Glutamatergic neuron (in vitro differentiated cells): ENCODE measurements at places on chromosomes 1 and 21. TPM values are rescaled to one million over a fixed set of nuclear protein-coding genes. Genes with fewer than 3 reads are reported as not detected.
A peak's percentile ranks its signal among the peaks of the same experiment; 100 is the strongest.

DNA sequence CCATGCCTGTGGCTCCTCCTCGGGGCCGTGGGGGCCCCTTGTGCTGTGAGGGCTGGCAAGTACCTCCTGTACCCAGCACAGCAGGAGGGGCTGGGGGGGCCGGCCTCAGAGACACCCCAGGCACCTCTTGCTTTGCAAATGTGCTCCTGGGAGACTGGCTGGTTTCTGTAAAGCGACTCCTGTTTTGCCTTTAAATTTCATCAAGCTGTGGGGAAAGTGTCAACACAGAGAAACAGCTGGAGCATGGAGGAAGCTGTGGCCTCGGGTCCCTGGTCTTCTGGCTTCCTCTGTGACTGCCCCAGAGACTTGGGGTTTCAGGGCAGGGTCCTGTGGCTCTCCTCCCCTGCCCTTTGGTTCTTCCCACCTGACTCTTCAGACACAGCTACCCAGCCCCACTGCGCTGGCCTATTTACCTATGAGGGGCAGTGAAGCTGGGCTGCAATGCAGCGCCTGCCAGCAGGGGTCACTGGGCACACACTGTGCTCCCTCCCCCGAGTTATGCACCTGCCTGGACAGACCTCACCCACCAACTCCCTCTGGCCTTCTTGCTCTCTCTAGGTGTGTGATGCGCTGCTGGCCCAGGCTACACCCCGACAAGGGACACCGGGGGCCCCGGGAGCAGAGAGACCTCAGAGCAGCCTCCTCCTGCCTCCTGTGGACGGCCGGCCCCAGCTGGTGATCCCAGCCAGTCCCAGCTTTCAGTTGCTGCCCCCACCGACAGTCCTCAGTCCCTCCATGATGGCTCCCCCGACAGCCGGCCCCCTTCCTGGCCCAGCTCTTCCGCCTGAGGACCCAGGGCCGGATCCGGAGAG, 17.6 kb upstream of the PEX10 start:
- DNase-seq, result no peak

GRCh38 chr1:38327559-38327973, 281.0 kb upstream of the POU3F1 start:
- DNase-seq, result no peak

DNA sequence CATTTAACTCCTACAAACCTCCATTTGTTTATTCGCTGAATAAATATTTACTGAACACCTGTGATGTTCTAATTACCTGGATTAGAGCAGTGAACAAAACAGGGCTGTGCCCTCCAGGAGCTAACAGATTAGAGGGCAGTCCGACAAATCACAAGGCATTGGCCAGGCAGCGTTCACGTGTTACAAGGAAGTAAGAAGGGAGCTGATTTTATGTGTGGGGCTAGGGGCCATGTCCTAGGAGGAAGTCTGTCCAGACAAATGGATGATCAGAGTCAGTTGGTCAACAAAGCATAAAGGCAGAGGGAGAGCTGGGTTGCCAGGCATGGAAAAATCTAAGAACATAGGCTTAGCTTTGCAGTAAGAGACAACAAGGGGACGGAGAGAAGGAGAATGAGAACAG, 57.3 kb upstream of the BACE2 start:
- DNase-seq, result no peak

DNA sequence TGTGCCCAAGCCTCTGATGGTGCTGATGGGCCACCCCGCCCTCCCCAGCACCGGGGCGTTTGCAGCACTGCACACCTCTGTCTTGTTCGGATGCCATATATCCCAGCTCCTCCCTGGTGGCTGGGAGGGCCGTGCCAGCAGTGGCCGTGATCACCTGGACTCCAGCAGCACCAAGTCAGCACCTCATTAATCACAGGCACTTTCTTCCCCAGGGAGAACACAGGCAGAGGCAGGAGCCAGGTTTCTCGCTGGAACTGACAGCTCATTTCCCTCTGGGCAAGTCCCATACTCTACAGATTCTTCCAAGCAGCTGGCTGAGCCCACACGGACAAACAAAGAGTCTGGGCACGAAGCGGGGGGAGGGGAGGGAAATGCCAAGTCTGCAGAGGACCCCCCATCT, 141.7 kb upstream of the EDN2 start:
- no peak for DNase-seq

DNA sequence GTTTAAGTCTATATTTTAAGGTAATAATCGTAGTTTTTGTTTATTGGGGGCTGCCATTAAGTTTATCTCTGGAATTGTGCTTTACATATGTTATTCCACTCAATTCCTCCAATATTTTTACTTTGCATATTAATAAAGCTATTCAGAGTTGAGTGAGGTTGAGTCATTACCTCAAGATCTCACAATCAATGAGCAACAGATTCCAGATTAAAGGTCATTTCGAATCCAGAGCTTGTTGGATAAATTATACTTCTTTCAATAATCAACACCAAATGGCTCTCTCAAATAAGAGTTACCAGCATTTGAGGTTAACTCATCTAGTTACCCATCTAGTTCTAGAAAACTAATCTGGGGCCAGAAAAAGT, 16.7 kb downstream of the RGS4 start:
- no peak for DNase-seq

- DNase-seq, result no peak
Measured at GRCh38 chr1:176938375-176938774, 226.1 kb downstream of the ASTN1 start.

- no peak for DNase-seq
Measured at GRCh38 chr1:199573047-199573446, 454.5 kb upstream of the NR5A2 start.

DNA sequence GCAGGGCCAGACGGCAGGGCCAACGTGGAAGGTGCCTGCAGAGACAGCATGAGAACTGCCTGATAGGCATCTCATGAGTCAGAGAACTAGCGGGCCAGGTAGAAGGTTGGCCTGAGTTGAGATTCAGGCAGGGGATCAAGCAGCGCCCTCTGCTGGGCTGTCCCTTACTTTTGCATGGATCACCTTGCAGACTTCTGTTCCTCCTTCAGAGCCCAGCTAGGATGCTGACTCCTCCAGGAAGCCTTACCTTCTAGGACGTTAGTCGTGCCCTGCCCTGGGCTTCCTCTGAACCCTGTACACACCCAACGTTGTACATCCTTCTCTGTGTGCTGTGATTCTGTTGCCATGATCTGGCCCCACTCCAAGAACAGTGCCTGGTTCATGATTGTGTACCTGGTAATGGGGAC, 231.3 kb upstream of the VAMP3 start:
- DNase-seq, result peak; percentile 63

DNA sequence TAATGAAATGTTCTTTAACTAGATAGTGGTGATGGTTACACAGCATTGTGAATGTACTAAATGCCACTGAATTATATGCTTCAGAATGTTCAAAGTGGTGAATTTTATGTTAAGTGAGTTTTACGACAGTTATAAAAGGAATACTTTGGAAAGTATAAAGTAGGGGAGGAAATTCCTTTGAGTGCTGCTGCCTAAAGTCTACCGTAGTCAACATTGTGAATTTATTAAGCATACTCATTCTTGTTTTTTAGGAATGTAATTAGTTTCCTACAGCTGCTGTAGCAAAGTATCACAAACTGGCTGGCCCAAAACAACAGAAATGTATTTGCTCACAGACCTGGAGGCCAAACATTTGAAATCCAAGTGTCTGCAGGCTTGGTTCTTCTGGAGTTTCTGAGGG, 73.0 kb downstream of the SWT1 start:
- DNase-seq, result no peak

GRCh38 chr1:55347866-55348265, 132.7 kb upstream of the USP24 start:
- no peak for DNase-seq

GRCh38 chr1:49252917-49253316, 476.2 kb upstream of the BEND5 start:
- DNase-seq, result no peak

Gene ADGRL2
- total RNA-seq, result 71.2 TPM

DNA sequence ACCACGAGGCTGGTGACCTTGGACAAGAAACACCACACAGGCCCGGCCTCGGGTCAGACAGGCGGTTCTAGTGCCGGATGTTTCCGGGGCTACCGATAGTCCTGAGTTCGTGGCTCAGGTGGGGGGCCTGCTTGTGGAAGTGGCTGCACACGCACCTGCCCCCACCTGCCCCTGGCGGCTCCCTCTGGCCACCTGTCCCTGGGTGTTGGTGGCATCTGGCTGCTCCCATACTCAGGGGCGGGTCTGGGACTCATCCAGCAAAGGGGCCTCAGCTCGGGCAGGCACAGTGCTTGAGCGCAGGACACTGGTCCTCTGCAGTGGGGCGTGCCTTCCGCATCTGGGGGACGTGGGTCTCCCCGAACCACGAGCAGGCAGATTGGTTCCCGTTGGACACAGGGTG, 33.6 kb downstream of the TP73 start:
- DNase-seq, result no peak

Gene SLC6A9
- total RNA-seq, result 8.9 TPM

DNA sequence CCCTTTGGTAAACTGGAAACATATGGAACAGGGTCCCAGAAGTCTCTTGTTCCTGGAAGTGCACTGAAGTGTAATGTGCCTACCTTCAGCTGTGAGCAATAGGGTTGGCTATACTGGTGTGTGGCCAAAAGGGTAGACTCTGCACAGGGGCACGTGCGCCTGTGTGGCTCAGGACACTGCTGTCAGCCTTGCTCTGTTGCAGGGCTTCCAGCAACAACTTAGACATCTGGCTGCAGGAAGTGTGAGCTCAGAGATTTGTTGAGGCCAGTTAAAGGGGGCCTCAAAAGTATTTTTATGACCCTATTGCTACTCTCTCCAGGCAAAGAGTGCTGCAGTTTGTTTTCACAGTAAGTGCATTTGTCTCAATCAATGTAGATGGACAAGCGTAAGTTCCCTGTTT, 7.5 kb downstream of the CTPS1 start:
- no peak for DNase-seq

Gene TMEM183A
- total RNA-seq, result 61.5 TPM

GRCh38 chr1:96474985-96475743, 246.4 kb upstream of the PTBP2 start:
- DNase-seq, result no peak

GRCh38 chr1:33081554-33082305, 777 bp downstream of the AZIN2 start:
- DNase-seq, result no peak

Gene CYP4Z1
- total RNA-seq, result not detected

DNA sequence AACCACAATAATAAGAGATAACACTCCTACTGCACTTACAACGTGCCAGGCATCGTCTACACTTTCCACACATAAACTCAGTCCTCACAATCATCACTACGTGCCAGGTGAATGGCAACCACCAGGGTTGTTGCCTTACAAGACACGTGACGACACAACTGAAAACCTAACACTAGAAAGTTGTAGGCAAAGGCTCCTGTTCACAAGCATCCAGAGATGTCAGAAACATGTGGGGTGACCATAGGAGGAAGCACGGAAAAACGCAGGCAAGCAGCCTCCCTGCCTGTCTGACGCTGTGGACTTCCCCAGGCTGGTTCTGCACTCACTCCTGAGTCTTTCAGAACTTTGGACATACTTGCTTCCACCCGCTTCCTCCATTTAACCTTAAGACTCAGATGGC, 7.0 kb downstream of the CAPZB start:
- no peak for DNase-seq

Gene AUNIP
- total RNA-seq, result 1.3 TPM

GRCh38 chr1:59720326-59721115, 94.2 kb upstream of the HOOK1 start:
- DNase-seq, result no peak

DNA sequence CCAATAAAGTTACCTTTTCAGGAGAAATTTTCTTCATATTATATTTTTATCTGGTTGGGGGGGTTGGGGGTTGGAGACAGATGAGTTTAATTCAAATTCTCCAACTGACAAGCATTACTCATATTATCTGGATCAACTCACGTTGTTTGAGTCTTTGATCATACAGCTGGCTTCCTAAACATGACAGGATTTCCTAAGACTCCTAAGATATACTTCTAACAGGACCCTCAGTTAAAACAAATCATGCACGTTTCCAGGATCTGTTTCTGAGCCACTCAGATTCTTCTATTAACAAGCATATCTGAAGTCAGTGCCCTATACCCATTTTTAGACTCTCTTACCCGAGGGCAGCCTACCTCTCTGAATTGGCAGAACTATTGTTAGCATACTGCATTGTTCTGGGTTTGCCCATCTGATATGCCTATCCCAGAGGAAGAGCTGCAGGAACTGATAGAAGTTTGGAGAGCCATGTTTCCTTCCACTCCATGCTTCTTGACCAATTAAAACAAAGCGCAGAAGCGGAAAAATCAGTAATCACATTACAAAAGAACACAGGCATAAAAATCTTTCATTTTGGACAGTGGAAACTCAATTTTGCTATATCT, 653.9 kb downstream of the LTN1 start:
- DNase-seq, result no peak

GRCh38 chr1:174021591-174022079, 522 bp downstream of the RC3H1 start:
- DNase-seq, result peak; percentile 66

Gene ACTL8
- total RNA-seq, result not detected

- DNase-seq, result no peak
Measured at GRCh38 chr21:45018131-45019075, 56.0 kb upstream of the ADARB1 start.

GRCh38 chr1:85581802-85582686, 1.5 kb downstream of the CCN1 start:
- DNase-seq, result peak; percentile 42

Gene CR1L
- total RNA-seq, result not detected
